GM18507 (cell line): ENCODE measurements at places on chromosomes 1 and 21.

DNA sequence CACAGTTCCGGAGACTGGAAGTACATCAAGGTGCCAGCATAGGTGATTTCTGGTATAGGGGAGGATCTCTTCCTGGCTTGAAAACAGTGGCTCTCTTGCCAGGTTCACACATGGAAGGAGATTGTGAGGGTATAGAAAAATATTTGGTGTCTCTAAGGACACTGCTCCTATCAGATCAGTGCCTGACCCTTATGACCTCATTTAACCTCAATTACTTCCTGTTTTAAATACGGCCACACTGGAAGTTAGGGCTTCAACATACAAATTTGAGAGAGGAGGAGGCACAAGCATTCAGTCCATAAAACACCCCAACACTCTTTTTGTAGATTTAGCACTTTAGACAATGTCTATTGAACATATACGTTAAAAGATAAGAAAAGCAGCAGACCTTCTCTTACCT lies 37.0 kb downstream of the COL6A1 start:
- DNase-seq = no peak

- no peak for DNase-seq
Observed at GRCh38 chr21:29130270-29130969, at the start of gene MAP3K7CL. Gene MAP3K7CL (plus strand): TSS chr21:29130644. CDS start chr21:29133345, 2,701 bp downstream.

DNA sequence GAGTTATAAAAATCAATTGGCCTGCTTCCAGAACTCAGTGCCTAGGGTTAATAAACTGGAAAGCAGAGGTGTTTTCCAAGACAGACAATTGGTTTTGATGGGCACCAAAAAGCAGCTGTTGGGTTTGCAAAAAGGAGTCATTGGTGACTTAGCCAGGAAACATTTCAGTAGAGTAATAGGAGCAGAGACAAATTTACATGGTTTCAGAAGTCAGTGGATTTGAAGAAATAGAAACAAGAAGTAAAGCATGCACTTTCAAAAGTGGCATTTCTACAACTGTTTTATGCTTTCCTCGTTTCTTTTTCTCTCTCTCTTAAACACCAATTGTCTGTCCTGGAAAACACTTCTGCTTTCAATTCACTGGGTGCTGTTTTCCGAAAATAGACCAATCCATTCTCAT lies 87.8 kb downstream of the GLUL start:
- DNase-seq = no peak

DNA sequence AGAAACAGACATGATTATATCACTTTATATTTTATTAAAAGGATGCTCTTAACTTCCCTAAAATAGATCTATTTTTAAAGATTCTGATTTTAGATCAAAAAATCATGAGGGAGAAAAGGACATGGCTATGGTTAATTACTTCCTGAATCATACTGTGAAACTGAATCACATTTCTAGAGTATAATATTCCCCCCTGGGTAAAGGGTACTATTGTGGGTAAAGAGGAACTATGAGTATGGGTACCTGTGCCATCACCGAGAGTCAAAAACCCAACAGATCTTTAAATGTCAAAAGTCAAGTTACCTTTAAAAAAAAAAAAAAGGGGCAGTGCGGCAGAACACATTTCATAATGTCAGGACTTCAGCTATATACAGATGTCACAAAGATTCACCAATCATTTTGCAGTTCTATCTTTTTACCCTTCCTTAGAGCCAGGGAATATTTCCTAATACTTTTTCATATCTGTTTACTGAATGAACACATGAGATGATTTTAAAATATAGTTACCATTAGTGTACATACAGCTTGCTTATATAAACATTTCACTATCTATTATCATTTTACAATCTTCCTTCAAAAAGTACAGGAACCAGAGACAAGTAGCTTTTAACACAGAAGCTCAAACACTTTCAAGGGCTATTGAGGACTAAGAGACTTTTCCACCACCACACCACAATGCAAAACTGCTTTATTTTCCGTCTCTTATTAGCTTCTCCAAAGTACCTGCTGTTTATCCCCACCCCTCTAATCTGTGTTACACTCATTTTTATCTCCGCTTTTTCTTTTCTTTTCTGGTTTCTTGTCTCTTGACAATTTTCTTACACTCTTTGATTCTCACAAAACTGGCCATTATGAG lies 45.0 kb downstream of the EVI5 start:
- no peak for DNase-seq

- no peak for DNase-seq
Observed at GRCh38 chr21:34618941-34619340, 4.0 kb upstream of the RCAN1 start.

DNA sequence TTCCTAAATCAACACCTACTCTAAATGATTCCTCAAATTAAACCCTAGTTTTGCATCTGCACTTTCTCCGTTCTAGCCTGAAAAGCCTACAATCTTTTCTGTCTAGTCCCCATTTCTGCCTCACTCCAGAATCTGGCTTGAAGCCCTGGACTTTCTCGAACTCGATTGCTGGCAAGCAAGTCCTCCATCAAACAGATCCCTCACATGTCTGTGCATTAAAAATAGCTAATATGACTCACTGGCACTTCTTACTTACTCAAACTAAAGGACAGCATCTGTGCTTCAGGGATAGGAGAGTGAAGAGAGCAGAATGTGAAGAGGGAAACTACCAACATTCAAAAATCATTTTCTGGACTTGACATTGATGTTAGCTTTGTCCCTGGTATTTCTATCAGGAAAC lies 51.8 kb upstream of the CXADR start:
- DNase-seq = no peak

GRCh38 chr1:26677306-26678115 lies 18.3 kb upstream of the ARID1A start:
- no peak for DNase-seq

DNA sequence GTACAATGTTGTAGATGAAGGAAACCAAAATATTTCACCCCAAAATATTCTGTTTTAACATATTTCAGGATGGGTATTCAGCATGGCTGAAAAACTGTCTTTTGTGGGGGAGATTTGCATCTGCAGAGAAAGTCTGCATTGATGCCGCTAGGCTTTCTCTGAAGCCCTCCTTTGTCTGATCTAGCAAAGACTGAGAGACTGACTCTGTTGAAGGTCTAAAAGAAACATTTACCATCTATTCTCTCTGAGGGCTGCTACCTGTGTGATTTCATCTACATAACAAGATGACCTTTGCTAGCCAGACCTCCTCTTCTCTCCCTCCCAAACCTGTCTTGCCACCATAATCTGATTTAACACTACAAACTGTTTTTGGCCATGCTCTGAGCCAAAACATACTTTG lies 12.4 kb upstream of the MT1HL1 start:
- no peak for DNase-seq

- no peak for DNase-seq
Observed at GRCh38 chr1:162285149-162285561, 91.5 kb downstream of the SPATA46 start.

- DNase-seq = no peak
Observed at GRCh38 chr21:16211339-16212303, 481.8 kb downstream of the USP25 start.

DNA sequence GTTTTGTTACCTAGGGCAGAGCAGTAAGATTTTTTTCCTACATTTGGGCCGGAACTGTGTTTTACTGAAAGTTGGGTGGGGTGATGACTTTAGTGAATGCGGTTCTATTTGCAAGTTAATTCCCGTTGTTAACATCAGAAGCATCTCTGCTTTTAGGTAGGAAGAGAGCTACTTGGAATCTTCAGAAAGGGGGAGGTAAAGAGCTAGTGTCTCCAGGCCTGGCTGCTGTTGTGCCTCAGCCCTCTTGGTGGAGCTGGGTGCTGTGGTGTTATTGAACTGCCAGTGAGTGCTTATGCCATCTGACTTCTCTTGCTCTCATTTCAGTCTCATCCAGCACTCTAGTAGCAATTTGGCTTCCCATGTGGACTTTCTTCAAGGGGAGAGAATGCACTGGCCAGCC lies 3.4 kb downstream of the KDM4A start:
- DNase-seq = no peak

DNA sequence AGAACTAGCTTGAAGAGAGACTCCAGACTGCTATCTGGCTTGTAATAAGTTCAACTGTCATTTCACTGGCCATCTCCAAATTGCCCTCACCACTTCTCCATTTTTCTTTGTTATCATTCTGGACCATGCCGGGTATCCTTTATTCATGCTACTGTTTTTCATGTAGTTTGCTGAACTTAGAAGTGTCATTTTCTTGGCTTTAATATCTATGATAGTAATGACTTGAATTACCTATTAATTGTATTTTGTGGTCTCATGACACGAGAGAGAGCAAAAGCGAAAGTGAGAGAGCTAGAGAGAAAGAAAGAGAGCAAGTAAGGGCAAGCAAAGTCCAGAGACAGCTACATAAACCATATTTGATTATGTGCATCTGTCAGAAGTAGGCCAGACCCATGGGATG lies 184.9 kb upstream of the ATP1B1 start:
- DNase-seq = no peak

DNA sequence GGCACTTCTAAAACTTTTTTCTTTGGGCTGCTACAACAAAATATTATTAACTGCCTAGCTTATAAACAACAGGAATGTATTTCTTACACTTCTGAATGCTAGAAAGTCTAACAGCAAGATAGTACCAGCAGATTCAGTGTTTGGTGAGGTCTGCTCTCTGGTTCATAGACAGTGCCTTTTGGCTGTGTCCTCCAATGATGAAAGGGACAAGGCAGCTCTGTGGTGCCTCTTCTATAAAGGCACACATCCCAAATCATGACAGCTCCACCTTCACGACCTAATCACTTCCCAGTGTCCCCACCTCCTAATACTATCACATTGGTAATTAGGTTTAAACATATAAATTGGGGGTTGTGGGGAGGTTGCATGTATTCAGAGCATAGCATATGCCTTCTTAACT lies 9.5 kb downstream of the CFH start:
- no peak for DNase-seq

- DNase-seq = no peak
Observed at GRCh38 chr1:54869173-54869851, 17.7 kb downstream of the DHCR24 start.

DNA sequence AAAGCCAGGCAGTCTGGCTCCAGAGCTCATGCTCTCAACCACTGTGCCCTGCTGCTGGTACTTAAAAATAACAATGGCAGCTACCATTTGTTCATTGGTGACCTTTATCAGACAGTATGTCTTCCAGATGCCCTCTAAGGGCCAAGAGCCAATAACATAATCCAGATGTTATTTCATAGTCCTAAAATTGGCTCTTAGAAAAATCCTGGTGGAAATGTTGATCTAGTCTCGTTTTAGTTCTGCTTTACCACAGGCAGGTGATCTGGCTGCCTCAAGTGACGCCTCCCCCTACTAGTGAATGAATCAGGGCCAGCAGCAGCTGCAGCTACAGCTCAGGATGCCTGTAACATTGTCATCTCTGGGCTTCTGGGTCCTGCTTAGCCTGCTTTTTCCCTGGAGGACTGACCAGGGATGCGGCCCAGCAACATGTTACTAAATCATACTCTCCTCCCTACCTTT lies 12.6 kb upstream of the HMGN2 start:
- DNase-seq = no peak

DNA sequence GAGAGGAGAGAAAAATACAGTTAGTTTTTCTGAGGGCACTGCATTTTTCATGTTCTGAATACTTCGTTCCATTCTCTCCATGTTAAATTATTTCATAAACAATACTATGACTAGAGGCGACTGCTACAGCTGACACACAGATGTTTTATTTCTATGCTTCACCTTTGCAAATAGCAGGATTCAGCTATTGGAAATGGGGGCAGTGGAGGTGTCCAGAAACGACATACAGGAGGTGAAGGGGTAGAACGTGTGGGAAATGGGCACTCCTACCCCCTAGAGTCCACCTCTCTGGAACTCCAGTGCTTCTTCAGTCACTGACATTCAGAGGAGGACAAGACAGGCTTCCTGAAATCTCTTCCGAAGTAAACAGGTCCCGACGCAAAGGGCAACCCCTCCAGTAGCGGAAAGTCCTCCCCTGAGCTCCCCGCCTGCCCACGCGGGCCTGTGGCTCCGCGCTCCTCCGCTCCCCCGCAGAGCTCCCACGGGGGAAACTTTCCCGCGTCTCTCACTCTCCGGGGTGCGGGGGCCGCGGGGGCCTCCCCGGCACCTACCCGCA lies 480 bp downstream of the DPYD start:
- no peak for DNase-seq

GRCh38 chr21:37414292-37415253 lies 48.0 kb downstream of the DYRK1A start:
- no peak for DNase-seq

DNA sequence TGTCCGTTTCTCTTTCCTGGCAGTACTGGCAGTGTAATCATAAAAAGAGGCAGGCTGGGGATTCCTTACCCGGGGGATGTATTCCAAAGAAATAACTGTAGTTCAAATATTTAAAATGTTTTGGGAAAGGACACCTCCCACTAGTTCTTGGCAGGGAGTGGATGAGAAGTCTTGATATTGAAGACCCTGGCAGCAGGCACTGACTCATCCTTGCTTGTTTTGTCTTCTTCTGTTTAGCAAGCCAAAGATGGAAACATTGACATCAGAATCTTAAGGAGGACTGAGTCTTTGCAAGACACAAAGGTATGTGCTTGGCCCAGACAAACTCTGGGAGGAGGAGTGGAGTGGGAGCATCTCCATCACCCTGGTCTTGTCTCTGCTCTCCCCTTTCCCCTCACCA lies 639 bp downstream of the IL20 start:
- no peak for DNase-seq

GRCh38 chr1:167013108-167013929 lies 24.2 kb downstream of the MAEL start:
- DNase-seq = no peak

GRCh38 chr1:224212618-224213061 lies 29.6 kb downstream of the DEGS1 start:
- DNase-seq = no peak

DNA sequence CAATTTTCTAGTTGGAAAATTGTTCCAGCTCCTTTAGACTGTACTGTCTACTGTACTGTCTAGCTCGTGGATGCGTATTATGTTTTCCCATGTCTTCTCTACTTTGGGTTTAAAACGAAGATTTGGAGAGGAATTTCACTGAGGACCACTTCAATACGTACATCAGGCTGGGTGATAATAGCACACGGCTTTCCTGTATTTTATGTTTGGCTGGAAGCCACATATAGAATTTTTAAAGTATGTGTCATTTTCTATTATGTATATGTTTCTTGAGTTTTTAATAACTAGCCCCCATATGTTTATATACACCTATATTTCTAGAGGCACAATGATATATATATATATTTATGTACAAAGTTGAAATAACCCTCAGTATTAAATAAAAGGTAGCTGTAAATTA lies 226.4 kb downstream of the GREM2 start:
- no peak for DNase-seq
